H9 (cell line): ENCODE measurements at places on chromosomes 16 and 17.

DNA sequence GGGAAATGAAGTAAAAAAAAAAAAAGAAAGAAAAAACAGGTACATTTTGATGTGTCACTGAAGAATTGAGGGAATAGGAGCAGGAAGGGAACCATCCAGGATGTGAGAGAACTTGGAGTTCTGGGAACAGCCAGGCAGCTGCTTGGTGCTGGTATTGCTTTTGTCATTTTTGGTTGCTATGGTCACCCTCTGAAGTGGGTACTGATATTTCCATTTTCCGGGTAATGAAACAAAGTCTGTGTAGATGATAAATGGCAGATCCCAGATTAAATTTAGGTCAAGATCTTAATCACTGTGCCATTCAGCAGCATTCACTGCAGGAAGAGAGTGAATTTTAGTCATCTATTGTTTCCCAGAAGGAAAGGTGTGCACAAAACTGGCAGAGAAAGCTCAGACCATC is 93.6 kb downstream of the ABCA8 start:
- DNase-seq, result no peak

DNA sequence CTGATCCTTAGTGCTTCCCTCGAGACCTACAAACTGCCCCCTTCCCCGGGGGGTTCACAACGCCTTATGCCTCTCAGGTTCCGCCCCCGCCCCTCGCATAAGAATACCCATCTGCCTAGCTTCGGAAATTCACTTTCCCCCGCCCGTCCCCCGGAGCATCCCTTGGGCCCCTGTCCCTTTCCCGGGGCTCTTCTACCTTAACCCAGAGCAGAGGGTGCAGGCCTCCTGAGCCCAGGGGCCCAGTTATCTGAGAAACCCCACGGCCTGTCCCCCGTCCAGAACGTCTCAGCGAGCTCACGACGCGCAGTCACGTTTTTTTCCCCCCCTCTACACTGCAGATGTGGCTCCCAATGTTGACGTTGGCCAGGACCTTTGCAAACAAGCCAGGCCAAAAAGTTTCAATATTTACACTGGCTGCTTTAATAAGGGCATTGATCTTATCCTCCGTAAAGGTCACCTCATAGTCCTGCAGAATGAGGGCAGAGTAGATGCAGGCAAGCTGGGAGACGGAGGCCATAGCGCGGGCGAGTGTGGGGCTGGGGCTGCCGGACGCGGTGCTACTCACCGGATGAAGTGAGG is 1.4 kb upstream of the NBR1 start:
- peak; percentile 54 for DNase-seq

GRCh38 chr16:56111100-56111499 is 80.2 kb upstream of the GNAO1 start:
- DNase-seq, result no peak

- DNase-seq, result peak; percentile 39
Observed at GRCh38 chr16:73480381-73480780, 432.5 kb upstream of the ZFHX3 start.

- DNase-seq, result peak; percentile 83
Observed at GRCh38 chr17:29111816-29112499, 68.2 kb downstream of the MYO18A start.

GRCh38 chr17:80095038-80095843 is 6.1 kb upstream of the GAA start:
- peak; percentile 34 for DNase-seq

- peak; percentile 92 for DNase-seq
Observed at GRCh38 chr17:58630883-58631522, 60.8 kb downstream of the TEX14 start.

- peak; percentile 33 for DNase-seq
Observed at GRCh38 chr16:73151225-73151624, 103.3 kb upstream of the ZFHX3 start.

DNA sequence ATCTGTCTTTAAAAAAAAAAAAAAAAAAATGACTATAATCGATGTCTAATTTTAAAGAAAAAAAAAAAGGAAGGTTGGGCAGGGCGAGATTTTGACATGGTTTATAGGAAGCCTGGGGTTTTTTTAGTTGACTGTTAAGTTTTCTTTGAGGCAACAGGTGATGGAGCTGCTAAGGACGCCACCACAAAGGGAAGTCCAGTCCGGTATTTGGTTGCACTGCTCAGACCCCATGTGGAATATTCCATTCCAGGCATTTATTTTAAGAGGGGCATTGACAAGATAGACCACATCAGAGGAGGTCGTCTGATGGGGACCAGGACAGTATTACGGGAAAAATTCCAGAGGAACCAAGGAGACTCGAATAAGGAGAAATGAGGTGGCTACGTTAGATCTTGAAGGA is 168.4 kb downstream of the CCDC182 start:
- DNase-seq, result no peak

DNA sequence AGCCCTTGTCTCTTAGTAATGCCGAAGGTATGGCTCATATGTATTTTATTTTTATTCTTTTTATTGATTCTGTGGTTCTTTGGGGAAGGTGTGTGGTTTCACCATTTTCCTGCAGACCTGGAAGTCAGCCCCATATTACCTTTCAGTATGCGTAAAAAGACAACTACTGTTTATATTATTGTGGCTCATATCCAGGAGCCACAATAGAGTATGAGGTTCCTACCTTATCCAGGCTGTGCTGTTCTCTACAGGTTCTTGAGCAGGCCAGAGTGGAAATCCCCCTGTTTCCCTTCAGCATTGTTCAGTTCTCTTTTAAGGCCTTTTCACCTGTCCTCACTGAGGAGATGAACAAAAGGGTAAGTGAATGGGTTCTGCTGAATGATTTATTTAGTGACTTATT is 33.2 kb downstream of the REXO5 start:
- no peak for DNase-seq

- no peak for DNase-seq
Observed at GRCh38 chr16:2223942-2224486, 623 bp downstream of the E4F1 start.

GRCh38 chr16:2238150-2238837 is 2.0 kb downstream of the DNASE1L2 start:
- no peak for DNase-seq

DNA sequence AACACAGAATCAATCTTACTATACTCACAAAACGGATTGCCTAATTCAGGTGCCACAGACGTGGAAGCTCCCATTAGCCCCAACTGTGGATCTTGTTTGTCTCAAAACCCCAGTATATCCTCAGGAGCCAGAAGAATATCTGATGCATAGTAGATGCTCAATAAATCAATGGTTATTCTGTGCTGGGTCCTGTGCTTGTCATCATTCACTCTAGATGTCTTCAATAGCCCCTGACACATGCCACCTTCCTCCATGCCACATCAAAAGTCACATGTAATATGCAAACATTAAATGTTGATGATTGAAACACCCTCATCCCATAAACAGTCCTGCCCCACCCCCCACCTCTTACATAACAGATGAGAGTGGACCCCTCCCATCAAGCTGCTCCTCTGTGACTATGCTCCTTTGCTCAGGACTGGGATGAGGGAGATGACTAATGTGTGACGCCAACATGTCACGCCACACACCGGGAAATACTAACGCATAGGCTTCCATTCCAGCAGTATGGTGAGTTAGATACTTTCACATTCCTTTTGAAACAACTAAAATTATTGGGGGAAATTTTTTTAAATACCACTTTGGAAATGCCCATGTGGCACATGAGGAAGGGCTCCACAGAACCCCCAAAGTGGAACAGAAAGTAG is 267.6 kb upstream of the SDK2 start:
- no peak for DNase-seq

GRCh38 chr17:60579090-60579489 is 20.9 kb upstream of the PPM1D start:
- no peak for DNase-seq

- no peak for DNase-seq
Observed at GRCh38 chr17:74623693-74624093, at the start of gene CD300E. TSS of gene CD300E (minus strand) at chr17:74623738. CDS start at chr17:74623621, 117 bp downstream.

DNA sequence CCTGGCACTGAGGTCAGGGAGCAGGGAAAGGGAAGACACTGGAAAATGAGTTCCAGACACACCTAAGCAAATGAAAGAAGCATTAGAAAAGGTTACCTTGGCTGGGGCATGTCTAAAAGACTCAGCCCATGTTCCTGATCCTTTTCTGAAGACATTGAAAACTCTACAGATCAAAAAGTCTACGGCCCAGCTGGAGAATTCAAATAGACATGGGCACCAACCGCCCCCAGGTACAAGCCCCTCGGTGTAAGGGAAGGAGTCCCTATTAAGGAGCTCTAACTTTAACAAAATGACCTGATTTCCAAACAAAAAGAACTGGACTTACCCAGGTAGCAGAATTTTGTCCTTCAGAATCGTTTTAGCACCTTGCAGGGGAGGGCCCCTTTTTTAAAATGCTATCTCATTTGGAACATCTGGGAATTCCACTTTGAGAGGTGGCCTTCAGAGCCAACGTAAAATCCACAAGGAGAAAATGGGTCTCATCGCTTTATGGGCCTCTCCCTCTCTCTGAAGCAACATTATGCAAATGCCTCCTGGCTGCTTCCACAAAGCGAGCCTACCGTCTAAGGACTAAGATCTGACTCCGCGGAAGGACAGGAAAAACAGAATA is 43.6 kb upstream of the RBFOX3 start:
- peak; percentile 14 for DNase-seq

GRCh38 chr17:69949496-69949895 is 125.5 kb upstream of the KCNJ16 start:
- DNase-seq, result no peak

DNA sequence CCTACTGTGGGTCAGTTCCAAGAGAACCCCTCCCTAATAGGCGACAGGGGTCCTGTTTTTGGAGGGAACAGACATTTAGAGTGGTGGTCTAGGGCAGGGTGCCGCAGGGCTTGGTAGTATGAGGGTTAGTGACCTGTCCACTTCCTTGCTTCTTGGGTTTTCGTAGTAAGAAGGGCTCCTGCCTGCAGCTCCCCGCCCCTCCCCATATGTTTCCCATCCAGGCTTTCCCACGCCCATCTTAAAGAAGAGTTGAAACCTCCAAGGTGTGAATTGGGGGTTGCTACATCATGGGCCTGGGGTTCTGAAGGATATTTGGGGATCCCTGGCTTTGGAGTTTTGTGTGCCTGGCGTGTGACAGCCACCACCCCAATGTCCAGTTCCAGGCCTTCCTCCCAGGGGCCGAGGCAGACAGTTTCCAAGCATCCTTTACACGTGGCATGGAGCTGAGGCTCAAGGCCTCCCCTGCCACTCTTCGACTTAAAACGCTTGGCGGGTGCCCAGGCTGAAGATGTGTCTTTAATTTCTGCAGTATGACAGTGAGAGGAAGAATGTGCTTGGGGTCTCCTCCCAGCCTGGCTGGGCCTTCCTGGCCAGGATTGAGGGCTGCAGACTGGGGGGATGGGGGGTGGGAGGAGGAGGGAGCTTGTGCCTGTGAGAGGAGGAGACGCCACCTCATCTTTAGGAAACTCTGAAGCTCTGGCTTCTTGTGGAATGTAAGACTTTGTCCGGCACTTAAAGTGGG is 2.3 kb upstream of the COL1A1 start:
- no peak for DNase-seq

DNA sequence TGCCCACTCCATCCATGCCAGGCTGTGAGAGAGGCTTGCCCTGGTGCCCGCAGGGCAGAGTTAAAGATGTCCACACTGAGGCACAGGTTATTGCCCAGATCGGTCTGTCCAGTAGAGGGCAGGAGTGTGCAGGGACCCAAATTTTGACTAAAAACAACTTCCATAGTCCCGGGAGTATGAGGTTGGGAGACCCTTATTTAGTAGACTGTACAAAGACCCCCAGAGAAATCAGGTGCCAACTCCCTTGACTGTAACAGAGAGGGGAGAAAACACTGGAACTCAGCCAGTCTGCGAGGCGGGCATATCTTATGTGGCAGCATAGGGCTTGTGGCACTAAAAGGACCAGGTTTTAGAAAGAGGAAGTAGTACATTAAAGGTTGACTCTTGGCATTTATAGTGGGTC is 43.4 kb downstream of the HNF1B start:
- DNase-seq, result peak; percentile 56

GRCh38 chr17:18139949-18140348 is 31.4 kb downstream of the MYO15A start:
- DNase-seq, result no peak

GRCh38 chr17:5396612-5397011 is 22.9 kb downstream of the NUP88 start:
- DNase-seq, result no peak

- no peak for DNase-seq
Observed at GRCh38 chr16:89442990-89443726, 47.2 kb downstream of the ANKRD11 start.

- no peak for DNase-seq
Observed at GRCh38 chr17:66900126-66901010, 64.1 kb upstream of the CACNG4 start.

DNA sequence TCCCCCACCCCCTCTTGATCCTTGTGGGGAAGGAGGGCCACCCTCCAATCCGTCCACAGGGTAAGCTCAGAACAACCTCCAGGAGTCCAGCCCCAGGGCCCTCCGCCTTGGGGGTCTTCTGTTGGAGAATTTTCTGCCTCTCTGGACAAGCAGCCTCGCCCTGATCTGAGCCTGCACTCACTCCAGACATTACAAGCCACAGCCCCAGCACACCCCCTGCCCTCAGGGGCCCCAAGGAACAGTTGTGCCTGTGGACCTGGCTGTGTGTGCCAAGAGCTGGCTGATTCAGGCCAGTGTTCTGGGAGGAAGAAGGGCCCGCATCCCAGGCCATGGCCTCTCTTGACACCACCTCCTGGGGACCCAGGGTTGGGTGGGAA is 477 bp upstream of the ARHGAP27 start:
- DNase-seq, result no peak

GRCh38 chr16:57623251-57624043 is 5.0 kb upstream of the ADGRG1 start:
- peak; percentile 50 for DNase-seq

- no peak for DNase-seq
Observed at GRCh38 chr17:18043491-18043890, 4.3 kb downstream of the GID4 start.

- DNase-seq, result no peak
Observed at GRCh38 chr17:75087182-75087557, 584 bp upstream of the SLC16A5 start.

GRCh38 chr16:54482892-54483574 is 196.4 kb upstream of the IRX3 start:
- no peak for DNase-seq

DNA sequence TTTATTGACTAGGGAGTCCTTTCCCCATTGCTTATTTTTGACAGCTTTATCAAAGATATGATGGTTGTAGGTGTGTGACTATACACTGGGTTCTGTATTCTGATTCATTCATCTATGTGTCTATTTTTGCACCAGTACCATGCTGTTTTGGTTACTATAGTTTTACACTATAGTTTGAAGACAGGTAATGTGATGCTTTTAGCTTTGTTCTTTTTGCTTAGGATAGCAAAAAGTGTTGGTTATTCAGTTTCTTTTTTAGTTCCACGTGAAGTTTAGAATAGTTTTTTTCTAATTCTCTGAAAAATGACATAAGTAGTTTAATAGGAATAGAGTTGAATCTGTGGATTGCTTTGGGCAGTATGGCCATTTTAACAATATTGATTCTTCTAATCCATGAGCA is 50.1 kb downstream of the NACA2 start:
- no peak for DNase-seq
